T1000 (cell line): ENCODE measurements at places on chromosomes 6 and 20.

DNA sequence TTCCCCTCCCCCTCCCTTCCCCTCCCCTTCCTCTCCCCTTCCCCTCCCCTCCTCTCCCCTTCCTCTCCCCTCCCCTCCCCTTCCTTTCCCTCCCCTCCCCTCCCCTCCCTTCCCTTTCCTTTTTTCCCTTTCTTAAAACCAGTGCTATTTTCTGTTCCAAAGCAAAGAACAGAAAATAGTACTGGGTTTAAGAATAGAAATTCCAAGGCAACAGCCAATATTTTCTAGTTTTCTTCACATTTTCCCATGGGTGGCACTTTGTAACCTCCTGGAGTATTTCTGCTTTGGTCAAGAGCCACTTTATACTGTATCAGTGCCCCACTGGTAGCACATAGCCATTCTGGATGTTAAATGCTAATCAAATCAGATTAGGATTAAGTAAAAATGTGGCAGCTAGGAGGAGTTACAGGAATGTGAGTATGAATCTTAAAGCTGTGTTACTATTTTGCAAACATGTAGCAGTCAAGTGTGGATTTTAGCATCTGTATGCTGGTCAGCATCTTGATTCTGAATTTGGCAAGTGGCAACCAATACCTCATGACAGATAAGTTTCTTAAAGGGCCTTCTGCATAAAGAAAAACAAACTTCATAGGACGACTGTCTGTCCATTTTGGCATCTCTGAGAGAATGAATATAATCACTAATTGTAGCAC is 126.4 kb downstream of the CEP57L1 start:
- no peak for DNase-seq

DNA sequence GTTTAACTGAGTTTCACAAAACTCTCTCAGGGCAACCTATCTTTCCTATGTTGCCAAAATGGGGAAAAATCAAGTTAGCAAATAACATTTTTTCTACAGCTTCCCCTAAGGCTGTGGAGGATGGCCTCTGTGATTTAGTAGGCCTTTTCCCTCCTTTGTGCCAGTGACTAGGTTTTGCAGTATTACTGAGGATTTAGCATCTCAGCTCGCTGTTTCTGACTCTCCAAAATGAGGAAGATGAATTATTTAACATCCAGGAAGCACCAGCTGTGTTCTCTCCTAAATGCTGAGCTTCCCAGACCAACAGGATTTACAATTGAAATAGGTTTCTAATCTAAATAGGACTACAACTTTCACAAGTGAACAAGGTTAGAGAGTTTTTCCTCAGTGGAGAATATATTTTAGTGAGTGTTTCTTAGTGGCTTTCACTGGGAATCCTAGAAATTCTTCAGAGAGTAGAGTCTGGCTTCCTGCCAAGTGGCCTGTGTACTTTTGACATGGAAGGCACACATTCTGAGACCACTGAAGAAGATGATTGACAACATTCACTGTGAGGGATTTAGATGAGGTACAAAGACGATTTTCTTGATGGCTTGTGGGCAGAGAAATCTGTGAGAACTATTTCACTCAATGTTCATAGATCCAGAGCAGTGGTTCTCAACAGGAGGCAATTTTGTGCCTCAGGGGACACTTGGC is 62.4 kb downstream of the PTCHD4 start:
- DNase-seq: no peak

DNA sequence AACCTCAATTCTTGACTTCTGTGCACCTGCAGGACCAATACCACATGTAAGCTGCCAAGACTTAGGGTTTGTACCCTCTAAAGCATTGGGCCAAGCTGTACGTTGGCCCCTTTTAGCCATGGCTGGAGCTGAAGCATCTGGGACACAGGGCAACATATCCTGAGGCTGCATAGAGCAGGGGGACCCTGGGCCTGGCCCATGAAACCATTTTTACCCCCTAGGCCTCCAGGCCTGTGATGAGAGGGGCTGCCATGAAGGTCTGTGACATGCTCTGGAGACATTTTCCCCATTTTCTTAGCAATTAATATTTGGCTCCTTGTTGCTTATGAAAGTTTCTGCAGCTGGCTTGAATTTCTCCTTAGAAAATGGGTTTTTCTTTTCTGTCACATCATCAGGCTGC is 31.0 kb downstream of the PRDM13 start:
- no peak for DNase-seq

GRCh38 chr6:24428615-24429014 is 25.9 kb downstream of the MRS2 start:
- no peak for DNase-seq

GRCh38 chr6:34587851-34588250 is 31.7 kb upstream of the SPDEF start:
- DNase-seq: no peak

GRCh38 chr6:97630604-97631003 is 347.6 kb upstream of the MMS22L start:
- DNase-seq: no peak

- no peak for DNase-seq
These were observed 55.3 kb upstream of the FAM83D start for GRCh38 chr20:38870733-38871559.

DNA sequence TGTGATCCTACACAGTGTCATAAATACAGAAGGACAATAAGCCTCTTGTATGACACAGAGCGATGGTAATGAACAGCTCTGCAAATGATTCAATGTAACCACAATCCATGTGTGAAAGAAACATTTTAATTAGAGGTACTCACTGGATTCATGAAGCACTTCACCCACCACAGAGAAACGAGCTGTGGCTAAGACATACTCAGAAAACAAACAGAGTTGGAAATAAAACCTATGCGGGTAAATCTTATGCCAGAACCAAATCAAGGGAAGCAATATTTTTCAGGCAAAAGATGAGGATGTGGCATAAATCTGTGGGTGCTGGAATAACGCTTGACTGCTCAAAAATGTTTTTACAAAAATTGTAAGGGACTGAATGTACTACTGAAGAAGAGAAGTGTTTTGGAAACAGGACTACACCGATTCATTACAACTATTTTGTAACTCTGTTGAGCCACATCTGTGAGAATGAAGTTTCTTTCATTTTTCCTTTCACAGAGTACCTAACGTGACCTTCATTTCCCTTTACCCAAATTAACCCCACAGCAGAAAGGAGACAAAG is 112.1 kb downstream of the WDR27 start:
- DNase-seq: no peak

DNA sequence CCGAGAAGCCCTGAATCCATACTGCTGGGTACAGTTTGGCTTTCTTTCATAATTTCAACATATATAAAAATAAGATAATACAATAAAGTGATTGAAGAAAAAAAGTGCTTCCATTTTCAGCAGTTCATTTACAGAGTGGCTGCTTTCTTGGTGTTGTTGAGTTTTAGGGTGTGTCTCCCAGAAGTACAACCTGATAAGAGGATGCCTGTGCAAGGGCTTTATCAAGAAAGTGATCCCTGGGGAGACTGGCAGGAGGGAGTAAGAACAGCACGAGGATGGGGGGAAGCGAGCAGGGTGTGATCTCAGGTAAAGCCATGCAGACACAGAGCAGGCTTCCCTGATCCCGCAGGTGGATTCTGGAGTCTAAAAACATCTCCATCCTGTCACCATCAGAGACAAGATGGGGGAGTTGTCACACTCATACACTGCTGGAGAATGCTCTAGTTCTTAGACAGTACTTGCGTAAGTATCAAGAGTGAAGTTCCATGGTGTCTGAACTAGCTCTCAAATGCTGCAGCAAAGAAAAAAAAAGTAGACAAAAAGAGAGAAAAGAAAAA is 395.9 kb downstream of the CDH26 start:
- DNase-seq: no peak

GRCh38 chr6:37059344-37060194 is 54.1 kb downstream of the FGD2 start:
- DNase-seq: peak; percentile 82

DNA sequence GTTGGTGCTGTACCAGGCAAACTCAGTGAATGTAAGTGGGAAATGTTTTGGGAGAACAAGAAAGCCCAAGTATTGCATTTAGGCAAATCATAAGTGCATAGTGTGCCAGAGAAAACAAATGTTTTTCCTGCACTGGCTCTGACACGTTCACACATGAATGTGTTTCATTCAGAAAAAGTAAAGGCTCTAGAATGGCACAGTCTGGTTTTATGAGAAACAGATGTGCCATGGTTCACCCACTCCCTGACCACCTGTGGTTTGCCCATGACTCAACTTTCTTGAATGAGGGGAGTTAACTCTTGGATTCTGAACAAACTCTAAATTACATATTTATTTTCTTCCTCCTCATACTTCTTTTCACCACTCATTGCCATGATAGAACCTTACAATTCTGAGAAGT is 126.9 kb downstream of the KCNQ5 start:
- peak; percentile 10 for DNase-seq

DNA sequence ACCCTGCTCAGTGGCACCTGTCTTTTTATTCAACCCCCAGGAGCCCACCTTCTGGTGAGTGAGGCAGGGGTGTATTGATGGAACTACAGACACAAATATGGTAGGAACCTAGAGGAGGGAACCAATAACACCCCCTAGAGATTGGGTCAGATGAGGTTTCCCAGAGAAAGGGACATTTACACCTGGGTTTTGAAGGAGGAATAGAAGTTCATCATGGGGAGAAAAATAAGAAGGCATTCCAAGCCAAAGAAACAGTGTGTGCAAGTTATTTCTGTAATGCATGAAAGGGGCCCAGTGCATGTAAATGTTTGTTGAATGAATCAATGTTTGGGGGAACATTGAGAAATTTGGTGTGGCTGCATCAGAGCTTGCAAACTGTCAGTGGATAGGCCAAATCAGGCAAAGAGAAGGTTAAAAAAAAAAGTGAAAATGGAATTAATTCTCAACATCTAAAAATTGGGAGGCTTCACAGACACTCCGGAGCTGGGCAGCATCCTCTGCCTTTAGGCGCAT is 11.1 kb upstream of the KIAA1755 start:
- no peak for DNase-seq

DNA sequence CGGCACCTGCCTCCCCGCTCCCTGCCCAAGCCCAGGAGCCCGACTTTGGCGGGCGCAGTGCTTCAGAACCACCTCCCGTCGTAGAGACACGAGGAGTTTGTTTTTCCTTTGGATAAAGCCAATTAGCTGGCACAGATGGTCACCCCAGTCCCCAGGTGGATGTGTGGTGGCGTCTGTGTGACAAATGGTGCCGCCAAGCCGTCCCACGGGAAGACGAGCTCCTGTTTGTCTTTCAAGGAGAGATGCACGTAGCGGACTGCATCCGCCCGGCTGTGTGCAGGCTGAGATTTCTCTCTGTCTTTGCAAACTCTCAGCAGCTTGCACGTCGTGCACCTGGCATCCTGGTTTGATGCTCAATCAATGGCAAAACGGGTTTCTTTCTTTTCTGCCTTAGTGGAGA is 16.1 kb upstream of the MRGBP start:
- DNase-seq: no peak

GRCh38 chr6:163008186-163008585 is 280.4 kb downstream of the PACRG start:
- DNase-seq: no peak

- no peak for DNase-seq
These were observed 137.3 kb downstream of the TMEM200A start for GRCh38 chr6:130503146-130503545.

- no peak for DNase-seq
These were observed 9.3 kb downstream of the ECT2L start for GRCh38 chr6:138805016-138805765.

GRCh38 chr6:97081010-97081590 is 156.6 kb downstream of the KLHL32 start:
- DNase-seq: no peak

DNA sequence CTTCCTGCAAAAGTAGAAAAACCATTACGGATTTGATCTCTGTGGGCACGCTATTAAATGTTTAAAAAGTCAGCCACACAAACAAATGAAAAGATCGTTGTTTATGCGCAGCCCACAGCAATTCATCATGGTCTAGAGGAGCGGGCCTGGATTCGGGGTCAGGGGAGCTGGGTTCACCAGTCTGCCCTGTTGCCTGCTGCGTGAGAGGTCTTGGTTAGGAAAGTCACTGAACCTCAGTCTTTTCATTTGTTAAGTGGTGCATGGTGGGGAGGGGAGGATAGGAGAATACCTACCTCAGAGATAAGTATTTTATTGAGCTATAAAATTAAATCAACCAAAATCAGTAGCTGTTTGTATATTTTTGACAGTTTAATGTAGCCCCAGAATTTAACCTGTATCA is 47.3 kb upstream of the FYN start:
- no peak for DNase-seq

DNA sequence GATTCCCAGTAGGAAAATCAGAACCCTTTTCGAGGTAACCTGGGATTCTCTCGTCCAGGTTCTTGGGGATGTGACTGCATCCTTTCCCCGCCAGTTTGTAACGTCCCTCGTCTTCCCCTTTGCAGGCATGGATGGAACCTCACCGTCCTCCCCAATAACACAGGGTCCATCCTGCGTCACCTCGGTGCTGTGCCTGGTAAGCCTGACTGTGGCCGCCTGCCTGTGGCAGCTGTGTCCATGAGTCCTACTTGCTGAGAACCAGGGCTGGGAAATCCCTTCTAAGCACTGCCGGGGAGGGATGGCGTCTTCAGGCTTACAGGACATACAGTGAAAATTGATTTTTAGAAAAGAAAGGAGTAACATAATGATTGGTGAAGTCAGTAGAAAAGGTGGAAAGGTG is 155.6 kb downstream of the DTNBP1 start:
- no peak for DNase-seq

DNA sequence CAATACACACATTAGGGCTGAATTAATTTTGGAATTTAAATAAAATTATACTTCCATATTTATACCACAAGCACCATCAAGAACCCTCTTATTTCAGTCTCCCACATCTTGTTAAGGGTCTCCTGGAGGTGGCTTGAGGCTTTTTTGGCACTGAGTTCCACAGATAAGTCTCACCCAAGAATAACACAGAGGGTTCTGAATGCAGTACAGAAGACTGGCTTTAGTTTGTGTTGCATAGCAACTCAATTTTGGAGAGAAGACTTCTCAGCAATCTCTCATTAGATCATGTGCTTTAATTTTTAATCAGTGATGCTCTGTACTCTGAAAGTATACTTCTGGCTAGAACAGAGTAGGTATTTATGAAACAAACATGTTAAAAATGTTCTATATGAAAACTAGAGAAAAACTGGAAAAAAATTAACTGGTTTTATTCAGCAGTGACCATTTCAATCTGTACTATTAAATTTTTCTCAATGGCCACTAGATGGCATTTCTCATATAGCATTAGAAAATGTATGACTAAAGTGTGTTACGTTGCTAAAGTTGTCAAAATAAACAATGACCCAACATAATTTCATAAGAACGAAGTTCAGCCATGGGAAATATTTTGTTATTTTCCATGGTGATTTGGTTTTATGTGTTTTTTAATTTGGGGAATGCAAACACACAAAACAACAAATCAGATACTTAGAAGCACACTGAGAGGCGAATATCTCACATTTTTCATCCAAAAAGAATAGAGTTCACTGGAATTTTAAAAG is 32.7 kb upstream of the MAP7 start:
- no peak for DNase-seq

DNA sequence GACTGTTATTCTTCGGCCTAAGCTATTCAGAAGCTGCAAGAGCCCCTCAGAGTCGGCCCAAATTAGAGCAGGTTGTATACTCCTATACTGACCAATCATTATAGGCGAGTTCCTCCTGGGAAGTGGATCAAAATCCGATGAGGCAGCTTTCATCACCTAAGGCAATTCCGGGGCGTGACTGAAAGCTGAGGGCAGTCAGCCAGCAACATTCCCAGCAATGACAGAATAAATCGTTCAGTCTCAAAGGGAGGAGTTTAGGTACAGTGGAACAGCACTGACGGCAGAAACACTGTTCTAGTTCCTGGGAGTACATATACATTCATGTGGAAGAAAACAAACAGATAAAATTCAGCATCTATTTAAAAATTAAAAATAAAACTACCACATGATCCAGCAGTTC is 10.8 kb downstream of the HLA-DQB2 start:
- DNase-seq: no peak
